Activated T-cell treated with anti-CD3 and anti-CD28 coated beads for 24 hours (primary cell): ENCODE measurements at places on chromosomes 11 and 22.

DNA sequence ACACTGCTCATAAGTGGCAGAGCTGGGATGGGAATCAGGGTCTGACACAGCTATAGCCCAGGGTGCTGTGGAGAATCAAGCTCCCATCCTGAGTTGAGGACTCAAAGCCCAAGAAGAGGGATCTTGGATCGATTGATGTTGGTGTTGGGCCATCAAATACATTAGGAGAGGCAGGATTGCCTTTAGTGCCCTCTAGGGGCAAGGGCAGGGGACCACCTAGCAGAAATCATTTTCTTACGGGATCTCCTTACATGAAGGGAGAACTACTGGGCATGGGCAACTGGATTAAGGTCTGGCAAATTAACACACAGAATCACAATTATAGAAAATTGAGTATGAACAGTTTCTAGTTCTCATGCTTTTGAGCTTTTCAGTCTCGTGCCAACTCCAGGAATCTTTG, 24.9 kb upstream of the EMSY start:
- no peak for DNase-seq

- DNase-seq = peak; percentile 20
Measured at GRCh38 chr11:2533587-2534133, 88.9 kb downstream of the KCNQ1 start.

GRCh38 chr11:130472434-130472961, 24.1 kb downstream of the ADAMTS15 start:
- no peak for DNase-seq

- no peak for DNase-seq
Measured at GRCh38 chr22:42272431-42272999, 2.1 kb upstream of the TCF20 start.

GRCh38 chr11:71116693-71117040, 135.7 kb downstream of the SHANK2 start:
- DNase-seq = no peak

DNA sequence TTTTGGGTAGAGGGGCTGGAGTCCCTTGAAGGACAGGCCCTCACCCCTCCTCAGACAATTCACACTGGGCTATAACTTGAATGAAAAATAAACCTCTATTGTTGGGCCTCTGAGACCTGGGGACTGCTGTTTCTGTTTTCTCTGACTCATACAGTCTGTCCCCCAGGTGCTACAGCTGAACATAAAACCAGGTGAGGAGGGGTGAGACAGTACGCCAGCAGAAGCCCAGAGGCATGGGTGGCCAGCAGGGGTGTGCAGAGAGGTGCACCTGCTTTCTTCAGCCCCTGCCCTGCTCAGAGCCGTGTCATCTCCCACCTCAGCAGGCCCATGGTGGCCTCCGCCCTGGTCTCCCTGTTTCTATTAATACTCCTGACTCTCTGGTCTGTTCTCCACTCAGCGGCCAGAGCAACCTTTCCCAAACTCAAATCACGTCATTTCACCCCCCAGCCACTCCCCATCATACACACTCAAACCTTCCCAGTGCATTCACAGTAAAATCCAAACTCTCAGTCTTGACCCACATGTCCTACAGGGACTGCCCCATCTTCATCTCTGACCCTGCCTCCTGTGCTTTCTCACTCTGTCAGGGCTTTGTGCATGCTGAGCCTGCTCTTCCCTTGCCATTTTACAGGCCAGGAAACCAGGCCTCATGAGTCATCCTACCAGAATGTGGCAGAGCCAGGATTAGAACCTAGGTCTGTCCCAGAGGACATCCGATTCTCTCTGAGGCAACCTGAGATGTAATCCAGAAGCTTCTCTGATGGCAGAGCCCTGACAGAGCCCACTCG, 5.4 kb upstream of the IL2RB start:
- DNase-seq = no peak

GRCh38 chr11:65654375-65655349, 8.1 kb downstream of the RELA start:
- DNase-seq = no peak

DNA sequence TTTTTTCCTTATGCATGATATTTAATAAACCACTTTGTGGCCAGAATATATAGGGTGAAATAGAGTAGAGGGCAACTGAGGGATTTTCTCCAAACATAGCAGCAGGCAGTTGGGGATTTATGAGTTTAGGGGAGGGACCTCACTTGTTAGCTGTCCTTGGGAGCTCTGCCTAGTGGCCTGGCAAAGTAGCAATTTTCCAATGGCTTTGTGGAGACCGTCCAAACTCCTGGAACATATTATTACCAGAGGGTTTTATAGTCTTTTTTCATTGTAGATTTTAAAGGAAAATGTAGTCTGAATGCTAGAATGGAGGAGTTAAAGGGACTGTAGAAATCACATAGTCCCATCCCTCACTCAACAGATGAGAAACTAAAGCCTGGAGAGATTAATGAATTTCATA, 32.3 kb downstream of the AMOTL1 start:
- DNase-seq = no peak

- DNase-seq = no peak
Measured at GRCh38 chr22:35634943-35635540, 13.2 kb upstream of the APOL6 start.

- no peak for DNase-seq
Measured at GRCh38 chr11:93659841-93660240, 1.6 kb upstream of the CEP295 start.

DNA sequence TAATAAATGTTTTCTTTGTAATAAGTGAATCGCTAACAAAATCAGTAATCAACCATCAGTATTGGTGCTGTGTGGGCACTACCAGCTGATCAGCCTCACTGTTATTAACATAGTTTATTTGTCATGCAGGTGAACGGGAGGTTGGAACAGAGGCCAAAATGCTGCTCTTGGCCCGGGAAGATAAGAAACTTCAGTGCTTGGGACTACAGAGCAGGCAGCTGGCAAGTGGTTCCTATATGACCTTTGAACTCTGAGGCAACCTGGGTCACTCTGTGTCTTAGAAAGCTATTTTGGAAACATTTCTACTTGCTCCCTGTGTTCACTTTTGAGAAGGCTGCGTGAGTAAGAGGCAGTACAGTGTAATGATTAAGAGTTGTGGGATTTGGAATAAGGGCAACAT, 36.5 kb upstream of the DNAJB13 start:
- no peak for DNase-seq

DNA sequence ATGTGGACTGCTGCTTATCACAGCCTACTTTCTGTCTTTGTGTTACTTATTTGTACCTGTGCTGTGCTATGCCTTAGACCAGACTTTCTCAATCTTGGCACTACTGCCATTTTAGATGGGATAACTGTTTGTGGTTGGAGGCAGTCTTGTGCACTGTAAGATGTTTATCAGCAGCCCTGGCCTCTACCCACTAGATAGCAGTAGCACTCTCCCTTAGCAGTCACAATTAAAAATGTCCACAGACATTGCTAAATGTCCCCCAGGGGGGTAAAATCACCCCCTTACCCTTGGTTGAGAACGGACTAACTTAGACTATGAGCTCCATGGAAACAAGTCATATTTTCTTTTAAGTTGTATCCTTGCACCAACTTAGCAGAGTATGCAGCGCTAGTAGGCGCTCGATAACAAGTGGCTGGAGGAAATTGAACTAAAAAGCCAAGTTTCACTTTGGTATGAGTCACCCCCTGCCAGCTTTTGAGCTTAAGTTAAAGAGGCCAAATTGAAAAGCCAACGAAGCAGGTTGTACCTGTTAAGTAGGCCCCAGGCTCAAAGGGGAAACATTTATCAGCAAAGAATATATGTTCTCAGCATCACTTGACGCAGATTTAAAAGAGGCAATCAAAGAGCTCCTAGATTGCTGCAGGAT, 304.8 kb upstream of the SORL1-AS1 start:
- DNase-seq = no peak

DNA sequence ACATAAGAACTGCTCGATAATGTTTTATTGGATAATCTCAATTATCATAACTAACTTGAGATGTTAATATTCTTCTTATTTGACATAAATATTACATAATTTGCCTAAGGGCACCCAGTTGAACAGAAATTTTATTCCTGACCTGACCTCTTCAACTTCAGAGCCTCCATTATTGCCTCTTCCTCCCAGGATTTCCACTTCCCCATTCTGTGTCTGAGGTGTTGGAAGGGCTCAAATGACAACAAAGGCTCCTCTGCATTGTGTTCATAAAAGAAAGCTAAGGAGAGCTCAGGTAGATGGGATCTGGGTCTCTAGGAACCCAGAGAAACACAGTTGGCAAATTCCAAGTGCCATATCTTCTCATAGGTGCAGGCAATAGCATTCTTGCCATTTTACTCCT, 61.2 kb upstream of the ARHGAP20 start:
- DNase-seq = no peak

GRCh38 chr11:8706673-8707432, 24.3 kb downstream of the RPL27A start:
- no peak for DNase-seq

GRCh38 chr11:68867066-68867465, 25.4 kb upstream of the CPT1A start:
- DNase-seq = no peak

DNA sequence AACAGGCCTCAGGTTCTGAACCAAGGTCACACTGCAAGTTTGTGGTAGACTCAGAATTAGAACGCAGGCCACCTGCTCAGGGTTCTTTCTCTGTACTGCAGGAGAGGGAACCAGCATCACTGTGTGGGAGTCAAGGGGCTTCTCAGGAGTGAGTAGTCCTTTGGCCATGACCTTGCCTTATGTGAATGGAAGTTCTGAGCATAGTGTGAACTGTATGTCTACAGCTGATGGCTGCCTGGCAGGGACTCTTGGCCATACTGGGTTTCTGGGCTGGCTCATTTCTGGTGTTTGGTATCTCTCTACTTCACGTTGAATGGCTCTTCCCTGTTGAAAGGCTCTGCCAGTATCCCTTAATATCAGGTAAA, 40.1 kb upstream of the TUB start:
- no peak for DNase-seq

GRCh38 chr11:132471466-132471865, 1060.8 kb downstream of the OPCML start:
- no peak for DNase-seq

- DNase-seq = no peak
Measured at GRCh38 chr11:111734954-111735261, 31.3 kb downstream of the PPP2R1B start.

GRCh38 chr11:73210916-73211667, 7.0 kb upstream of the P2RY2 start:
- DNase-seq = no peak

DNA sequence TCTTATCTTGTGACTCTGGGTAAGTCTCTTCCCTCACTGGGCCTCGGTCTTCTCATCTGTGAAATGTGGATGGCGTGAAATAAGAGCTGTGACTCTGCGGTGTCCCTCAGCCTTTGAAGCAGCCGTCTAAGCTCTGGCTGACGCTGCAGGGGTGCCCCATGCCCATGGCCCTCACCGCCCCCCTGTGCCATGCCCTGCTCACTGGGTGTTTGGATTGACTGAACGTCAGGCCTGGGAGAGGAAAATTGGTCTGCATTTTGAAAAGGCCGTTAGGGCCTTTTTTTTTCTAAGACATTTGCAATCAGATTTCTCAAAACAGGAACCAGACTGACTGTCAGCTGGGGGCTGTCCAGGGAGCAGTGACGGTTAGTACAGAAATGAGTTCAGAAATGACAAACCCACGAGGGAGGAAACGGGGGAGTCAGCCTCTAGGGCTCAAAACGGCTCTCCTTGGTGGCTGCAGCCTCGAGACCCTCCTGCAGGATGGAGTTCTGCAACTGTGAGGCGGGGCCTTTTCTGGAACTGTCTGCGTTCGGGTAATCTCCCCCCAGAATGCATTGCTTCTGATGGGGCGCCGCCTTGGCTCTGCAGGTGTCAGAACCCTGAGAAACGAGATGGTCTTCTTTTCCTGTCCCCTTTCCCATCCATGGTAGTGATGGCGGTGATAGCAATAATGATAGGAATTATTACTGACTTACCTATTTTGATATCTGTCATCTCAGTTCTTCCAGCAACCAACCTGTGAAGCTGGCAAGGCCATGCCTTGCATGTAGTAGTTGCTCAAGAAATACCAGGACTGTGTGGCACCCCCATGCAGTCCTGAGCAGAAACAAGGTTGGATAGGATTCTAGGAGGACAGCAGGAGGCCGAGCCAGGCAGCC, 2.0 kb downstream of the GRK2 start:
- peak; percentile 65 for DNase-seq

GRCh38 chr22:22039286-22040074, 56.9 kb upstream of the TOP3B start:
- DNase-seq = no peak

GRCh38 chr11:46116007-46116711, 5.1 kb downstream of the PHF21A start:
- no peak for DNase-seq

DNA sequence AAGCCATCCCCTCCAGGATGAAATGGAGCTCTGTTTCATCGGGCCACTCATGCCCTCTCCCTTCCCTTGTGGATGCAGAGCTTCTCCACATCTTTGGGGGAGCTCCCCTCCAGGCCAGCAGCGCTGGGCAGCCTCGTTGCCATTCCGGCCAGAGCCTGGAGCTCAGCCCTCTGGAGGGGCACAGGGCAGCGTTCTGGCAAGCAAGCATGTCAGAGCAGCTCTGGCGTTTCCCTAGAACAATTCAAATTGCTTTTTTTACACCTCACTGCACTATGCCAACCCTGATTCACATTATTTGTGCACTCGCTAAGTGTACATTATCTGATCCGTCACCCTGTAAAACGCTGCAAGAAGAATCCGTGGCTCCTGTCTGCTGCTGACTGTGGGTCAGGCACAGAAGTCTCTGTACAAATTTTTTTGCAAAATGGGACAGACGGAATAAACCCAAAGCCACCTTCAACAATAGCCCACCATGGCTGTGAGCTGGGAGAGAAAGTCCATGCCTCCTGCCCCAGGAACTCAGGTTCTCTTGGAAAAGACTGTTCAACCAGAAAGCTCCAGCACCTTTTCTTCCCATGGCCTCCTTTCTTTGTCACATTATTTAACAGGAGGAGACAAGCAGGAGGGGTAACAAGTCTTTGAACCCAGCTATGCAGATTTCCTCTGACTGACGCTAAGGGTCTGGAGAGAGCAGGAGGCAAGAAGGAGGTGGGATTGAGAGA, 139.5 kb upstream of the CADM1 start:
- DNase-seq = no peak

GRCh38 chr11:67731583-67731982, 57.2 kb upstream of the ALDH3B2 start:
- DNase-seq = no peak

DNA sequence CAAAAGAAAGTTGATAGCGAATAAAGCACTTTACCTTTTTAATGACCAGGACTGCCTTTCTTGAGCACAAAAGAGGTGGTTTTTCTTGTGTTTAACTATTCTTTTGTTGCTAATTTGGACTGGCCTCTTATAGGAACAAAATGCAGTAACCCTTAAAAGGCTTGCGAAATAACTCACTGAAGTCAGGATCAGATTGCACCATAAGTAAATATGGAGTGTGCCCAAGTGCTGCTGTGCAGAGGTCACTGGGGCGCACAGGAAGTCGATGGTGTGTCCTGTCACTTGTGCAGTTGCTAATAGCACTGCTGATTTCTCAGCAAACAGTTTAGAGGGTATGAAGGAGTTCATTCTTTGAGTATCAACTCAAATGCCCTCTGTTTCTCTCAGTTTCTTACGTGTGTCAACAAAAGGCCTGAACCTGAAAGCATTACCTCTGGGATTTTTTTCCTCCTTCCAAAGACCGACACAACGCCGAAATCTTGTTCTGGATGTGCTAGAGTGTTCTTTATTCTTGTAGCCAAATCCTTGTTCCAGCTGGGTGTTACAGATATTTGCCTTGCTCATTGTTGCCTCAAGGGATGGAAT, 71.3 kb downstream of the ATXN10 start:
- DNase-seq = no peak
